Activated CD8-positive, alpha-beta memory T cell treated with anti-CD3 and anti-CD28 coated beads for 4 hours (primary cell): ENCODE measurements at places on chromosomes 2 and 18.

- DNase-seq: no peak
These were observed 857 bp downstream of the DYM start for GRCh38 chr18:49459404-49460171.

GRCh38 chr2:235002198-235003095 is 50.6 kb downstream of the SH3BP4 start:
- DNase-seq: no peak

DNA sequence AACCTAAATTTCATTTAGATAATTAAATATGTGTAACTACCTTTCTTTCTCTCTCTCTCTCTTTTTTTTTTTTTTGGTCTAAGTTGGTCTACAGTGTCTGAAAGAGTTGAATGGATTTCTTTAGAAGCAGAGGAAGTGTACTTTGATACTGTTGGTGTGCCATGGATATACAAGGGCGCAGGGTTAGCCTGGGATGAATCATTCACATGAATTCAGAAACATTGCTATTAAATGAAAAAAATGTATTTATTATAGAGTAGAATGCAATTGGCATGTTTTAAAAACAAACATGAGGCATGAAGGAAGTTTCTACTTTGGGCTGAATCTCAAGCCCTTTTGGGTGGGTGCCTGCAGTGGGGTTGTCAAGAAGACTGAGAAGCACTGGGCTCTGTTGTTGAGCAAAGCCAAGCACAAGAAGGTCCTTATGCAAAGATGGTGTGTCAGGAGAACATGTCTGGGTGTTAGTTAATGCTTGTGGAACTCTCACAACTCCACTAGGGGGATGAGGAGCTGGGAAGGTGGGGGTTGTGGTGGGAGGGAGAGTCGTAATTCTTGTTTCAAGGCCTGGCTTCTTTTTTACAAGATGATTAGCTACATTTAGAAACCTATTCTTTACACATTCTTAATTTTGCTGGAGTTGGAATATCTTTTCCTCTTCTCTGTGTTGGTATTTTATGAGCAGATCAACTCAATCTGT is 57.9 kb downstream of the LYPD6 start:
- no peak for DNase-seq

GRCh38 chr2:126703311-126703710 is 47.4 kb downstream of the GYPC start:
- DNase-seq: no peak

- no peak for DNase-seq
These were observed 53.1 kb downstream of the MYO1B start for GRCh38 chr2:191298306-191298705.

GRCh38 chr2:29628862-29629261 is 292.5 kb downstream of the ALK start:
- DNase-seq: no peak
